ENCODE measurements at places on chromosomes 2 and 18.

DNA sequence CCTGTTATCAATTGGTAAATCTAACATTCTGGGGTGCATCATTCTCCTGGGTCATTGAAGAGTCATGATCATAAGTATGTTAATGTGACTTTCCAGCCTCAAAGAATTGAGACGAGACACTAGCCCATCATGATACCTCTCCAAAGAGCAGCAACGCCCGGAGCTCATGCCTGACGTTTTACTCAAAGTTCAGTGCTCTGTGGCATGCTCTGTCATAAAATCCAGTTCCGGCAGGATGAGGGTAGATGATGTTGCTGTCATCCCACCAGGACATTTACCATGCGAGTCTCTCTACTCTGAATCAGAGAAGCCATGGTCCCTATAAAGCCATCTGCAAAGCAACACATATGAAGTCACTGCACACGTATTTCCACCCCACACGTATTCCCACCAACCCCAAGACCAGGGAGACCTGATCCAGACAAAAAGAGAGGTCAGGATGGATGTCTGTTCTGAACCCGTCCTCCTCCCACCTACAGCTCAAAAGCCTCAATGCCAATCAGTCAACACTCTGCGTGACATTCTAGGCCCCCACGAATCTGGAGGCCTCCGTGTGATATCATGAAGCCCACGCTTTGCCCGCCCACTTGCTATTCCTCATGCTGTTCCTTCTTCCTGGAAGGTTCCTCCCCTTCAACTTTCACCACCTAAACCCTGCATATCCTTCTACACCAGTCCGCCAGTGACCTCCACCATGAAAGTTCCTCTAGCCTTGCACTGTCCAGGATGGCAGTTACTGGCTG is 85.8 kb downstream of the DNMT3A start:
- no peak for DNase-seq

DNA sequence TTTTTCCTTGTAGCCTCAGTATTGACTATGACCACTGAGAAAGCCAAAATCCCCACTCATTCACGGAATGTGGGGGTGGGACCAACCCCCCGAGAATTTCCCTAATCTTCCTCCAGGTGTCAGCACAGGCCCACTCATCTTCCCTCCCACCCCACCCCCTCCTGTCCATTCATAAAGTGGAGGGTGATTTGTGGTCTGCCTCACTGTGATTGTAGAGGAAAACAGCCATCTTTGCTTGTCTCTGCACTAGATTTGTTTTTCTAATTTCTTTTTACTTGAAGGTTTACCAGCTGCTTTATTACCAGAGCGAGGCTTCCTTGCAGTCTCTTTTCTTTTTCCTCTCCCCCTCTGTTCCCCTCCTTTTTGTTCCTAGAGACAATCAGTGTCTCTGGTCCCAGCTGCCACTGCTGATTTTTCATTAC is 171.8 kb downstream of the ICOS start:
- peak; percentile 26 for DNase-seq

DNA sequence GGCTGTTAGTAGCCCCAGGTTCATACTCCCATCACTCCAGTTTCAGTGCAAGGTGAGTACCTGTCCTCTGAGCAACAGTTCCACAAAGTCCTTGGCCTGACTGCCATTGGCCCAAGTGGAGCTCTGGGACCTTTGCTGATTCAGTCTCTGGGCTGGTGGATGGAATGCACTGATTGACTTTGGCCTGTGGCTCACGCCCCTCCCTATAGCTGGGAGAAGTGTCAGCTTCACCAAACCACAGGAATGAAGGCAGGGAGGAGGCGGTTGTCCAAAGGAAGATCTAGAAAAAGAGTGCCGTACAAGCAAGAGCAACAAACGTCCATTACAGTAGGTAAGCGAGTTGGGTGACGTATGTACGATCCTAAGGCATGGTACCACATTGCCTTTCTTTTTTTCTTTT is 34.0 kb downstream of the QPCT start:
- peak; percentile 77 for DNase-seq

- peak; percentile 82 for DNase-seq
Measured at GRCh38 chr2:33426666-33427231, 49.7 kb upstream of the RASGRP3 start.

DNA sequence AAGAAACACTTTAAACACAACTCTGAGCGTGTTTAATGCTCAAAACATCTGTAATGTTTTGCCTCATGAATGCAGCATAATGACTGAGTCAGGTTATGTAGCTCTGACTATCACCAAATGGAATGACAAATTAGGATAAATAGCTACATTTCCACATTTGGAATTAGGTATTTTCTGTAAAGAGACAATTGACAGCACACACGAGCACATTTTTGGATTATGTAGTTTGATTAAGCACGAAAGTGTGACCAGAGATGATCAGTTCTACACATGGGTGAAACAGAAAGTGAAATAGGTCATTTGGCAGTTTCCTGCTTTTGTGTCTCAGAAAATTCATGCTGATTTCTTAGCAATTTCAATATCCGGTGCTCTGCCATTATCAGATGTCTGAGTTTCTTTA is 29.0 kb downstream of the LPIN1 start:
- DNase-seq = no peak
